MG63 (cell line): ENCODE measurements at places on chromosomes 12 and 14. TPM values are rescaled to one million over a fixed set of nuclear protein-coding genes. Genes with fewer than 3 reads are reported as not detected.

The WIF1 gene
- 0.23 TPM in 1 of 2 replicates, not detected in the other for total RNA-seq

DNA sequence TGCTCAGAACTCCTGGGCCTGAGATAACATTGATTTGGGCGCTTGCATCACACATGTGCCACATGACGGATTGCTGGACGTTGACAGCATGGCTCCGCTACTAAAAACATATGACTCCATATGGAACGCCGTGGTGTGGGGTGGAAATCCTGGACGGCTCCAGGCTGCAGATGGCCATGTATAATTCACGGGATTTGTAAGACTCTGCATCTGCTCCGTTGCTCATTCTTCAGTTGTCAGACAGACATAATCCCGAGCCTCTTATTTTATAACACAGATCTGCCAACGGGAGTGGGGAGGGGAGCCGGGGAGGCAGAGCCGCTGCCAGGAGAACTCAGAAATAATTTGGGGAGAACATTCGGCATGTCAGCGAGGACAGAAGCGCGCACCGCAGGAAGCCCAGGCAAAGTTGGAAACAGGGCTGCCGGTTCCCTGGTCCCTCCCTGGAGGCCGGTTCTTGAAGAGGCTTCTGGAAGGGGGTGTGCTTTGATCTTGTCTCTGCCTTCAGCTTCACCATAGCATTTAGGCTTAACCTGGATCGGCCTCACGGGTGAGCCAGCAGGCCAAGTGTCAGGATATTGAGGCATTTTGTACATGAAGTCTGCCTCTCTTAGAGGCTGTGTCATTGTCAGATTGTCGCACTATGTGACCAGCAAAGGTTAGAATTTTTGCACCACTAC lies 45.8 kb upstream of the MYL2 start:
- DNase-seq: no peak

The PIWIL1 gene
- total RNA-seq: not detected in 2 replicates

GRCh38 chr14:29553427-29553826 lies 374.2 kb downstream of the PRKD1 start:
- DNase-seq: no peak

GRCh38 chr14:31484754-31485153 lies 3.1 kb downstream of the GPR33 start:
- DNase-seq: no peak

DNA sequence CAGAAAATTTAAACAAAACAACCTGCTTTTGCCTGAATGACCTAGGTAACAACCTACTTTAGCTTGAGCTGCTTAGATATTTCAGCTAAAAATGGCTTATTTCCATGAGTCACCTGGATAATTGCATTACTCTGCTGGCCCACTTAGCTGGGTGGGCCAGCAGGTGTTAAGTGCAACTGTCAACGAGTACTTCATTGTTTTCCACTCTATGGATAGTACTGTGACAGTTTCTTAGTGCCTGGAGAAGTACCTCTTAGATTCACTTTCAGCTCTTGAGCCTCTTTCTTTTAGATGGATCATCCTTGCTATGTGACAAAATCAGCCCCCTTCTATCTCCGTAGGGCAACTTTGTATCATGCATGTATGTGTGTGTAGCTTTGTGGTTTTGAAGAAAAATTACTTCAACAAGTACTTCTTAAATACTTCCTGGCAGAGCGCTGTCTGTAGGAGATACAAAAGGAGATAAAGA lies 368.2 kb upstream of the ATP2B1 start:
- DNase-seq: no peak

GRCh38 chr12:92785563-92785950 lies 82.8 kb downstream of the PLEKHG7 start:
- DNase-seq: no peak

- peak; percentile 65 for DNase-seq
Measured at GRCh38 chr12:8662593-8662992, at the start of gene MFAP5. Gene MFAP5 (minus strand): TSS chr12:8662826. CDS start chr12:8662104, 722 bp downstream.

- no peak for DNase-seq
Measured at GRCh38 chr12:47766502-47767215, 6.4 kb upstream of the SLC48A1 start.

The ATF7IP gene
- total RNA-seq: 15.3 and 19.9 TPM in 2 replicates

The PIK3C2G gene
- total RNA-seq: not detected in 2 replicates

DNA sequence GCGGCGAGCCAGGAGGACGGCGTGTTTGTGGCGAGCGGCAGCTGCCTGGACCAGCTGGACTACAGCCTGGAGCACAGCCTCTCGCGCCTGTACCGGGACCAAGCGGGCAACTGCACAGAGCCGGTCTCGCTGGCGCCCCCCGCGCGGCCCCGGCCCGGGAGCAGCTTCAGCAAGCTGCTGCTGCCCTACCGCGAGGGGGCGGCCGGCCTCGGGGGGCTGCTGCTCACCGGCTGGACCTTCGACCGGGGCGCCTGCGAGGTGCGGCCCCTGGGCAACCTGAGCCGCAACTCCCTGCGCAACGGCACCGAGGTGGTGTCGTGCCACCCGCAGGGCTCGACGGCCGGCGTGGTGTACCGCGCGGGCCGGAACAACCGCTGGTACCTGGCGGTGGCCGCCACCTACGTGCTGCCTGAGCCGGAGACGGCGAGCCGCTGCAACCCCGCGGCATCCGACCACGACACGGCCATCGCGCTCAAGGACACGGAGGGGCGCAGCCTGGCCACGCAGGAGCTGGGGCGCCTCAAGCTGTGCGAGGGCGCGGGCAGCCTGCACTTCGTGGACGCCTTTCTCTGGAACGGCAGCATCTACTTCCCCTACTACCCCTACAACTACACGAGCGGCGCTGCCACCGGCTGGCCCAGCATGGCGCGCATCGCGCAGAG lies 873 bp downstream of the PLXNC1 start:
- DNase-seq: peak; percentile 52

- DNase-seq: no peak
Measured at GRCh38 chr14:57533214-57533613, 39.6 kb upstream of the CCDC198 start.

DNA sequence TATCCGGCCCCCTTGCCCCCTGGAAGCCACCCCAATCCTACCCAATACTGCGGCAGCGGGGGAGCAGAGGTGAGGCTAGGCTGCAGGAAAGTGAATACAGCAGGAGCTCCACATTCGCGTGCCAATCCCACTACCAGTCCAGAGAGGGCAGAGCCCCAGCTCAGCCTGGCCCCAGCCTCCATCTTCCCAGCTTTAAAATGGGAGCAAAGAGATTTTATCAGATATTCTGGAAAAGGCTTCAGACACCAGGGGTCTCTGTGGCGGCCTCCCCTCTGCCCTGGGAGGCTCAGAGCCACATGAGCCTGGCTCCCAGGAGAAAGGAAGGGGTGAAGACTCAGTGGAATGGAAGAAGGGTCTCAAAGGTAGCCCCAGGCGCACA lies 72.7 kb downstream of the NCOR2 start:
- DNase-seq: no peak

DNA sequence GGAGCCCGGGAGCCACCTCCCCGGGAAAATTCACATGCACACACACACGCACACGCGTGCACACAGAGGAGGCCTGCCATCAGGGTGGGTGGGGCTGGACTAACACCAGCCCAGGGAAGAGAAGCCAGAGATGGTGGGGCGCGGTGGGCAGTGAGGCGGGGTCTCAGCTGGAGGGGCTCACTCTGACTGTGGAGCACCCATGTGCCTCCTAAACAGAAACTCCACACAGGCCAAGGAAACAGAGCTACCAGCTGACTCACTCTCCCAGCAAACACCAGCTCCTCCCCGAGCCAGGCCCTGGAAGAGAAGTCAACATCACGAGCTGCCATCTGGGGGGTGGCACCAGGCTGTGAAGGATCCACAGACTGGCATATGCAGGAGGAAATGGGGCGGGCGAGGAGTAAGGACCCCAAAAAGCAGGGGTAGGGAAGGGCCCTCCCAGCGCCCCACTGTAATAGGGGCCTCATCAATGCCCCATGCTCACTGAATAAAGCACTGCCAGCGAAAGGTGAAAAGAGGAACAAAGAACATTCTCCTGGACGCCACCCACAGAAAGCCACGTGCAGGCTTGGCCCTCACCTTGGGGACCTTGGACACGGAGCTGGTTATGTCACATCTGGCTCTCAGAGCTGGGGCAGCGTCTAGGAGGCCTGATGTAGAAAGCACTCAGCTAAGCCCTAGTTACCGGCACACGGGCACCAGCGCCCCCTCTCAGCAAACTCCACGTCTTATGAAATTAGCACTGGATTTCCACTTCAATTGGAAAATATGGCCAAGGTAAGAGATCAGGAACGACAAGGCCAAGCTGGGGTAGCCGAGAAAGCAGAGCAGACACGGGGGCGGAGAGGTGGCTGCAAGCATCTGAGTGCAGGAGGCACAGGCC lies 8.4 kb upstream of the INF2 start:
- peak; percentile 82 for DNase-seq

GRCh38 chr12:39627914-39628313 lies 8.3 kb upstream of the ABCD2 start:
- no peak for DNase-seq

GRCh38 chr12:116402163-116402939 lies 124.9 kb upstream of the MED13L start:
- no peak for DNase-seq

DNA sequence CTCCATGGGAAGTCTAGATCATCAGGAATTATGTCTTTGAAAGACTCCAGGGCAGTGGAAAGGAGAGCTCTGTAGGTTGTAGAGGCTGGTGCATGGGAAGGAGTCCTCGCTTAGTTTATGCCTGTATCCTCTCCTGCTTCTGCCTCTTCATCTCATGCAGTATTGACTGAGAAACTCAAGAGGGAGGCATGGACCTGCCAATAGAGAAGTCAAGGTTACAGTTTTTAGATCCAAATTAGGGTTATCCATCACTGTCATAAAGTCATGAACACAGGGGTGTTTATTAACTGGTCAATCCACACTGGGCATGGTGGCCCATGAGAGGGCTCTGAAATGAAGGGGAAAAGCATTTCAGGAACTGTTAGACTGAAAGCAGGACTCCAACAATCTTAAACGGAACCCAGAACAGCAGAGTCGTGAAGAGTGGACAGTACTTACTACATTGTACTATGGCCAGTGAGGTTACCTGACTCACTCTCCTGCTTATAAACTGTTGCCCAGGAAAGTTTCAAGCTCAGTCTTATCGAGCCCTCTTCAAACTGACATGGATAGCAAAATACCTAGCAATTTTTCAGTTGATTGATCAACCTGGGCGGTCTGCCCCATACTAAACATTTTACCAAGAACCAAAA lies 30.1 kb upstream of the DHRS7 start:
- no peak for DNase-seq

The SETD3 gene
- total RNA-seq: 37.8 and 48.0 TPM in 2 replicates

The DNAJC22 gene
- total RNA-seq: 3.1 and 6.5 TPM in 2 replicates

GRCh38 chr14:27075503-27075902 lies 477.7 kb upstream of the NOVA1 start:
- DNase-seq: no peak

- DNase-seq: no peak
Measured at GRCh38 chr14:66197276-66197675, 288.9 kb upstream of the CCDC196 start.

The OVCH1 gene
- not detected in 2 replicates for total RNA-seq

DNA sequence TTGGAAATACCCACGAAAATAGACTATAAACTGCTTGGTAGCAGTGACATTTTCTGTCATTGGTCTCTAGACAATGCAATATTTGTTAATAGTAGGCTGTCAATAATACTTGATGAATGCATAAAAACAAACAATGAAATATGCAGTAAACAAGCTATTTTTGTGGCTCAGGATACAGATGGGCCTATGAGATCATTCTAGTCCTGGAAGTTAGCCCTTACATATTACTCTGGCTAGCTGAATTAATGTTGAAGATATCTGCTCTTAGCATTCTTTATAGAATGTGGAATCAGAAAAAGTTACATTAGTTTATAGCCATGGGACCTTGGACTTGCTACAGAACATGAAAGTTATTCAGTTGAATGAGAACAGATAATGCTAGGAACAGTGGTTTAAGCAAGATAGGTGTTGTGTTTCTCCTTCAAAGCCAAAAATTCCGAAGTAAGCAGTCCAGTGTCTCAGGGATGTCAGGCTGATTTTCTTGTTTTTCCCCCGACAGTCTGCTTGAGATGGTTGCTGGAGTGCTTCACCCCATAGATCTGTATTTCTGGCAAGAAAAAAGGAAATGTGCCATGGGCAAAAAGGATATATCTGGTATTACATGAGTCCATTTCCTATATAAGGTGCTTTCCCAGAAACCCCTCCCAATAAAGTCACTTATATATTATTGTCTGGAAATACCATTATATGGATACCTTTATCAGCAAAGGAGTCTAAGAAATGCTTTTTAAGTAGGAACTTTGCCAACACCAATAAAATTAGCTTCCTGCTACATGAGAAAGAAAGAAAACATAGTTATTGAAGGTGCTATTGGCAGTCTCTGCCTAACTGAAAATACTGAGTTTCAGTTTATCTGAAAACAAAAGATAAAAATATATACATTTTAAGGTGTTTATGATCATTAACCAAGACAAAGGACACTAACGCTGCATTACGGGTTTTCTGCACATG lies 619.4 kb upstream of the ATP2B1 start:
- DNase-seq: no peak
